ENCODE measurements at places on chromosomes 1 and 21.

DNA sequence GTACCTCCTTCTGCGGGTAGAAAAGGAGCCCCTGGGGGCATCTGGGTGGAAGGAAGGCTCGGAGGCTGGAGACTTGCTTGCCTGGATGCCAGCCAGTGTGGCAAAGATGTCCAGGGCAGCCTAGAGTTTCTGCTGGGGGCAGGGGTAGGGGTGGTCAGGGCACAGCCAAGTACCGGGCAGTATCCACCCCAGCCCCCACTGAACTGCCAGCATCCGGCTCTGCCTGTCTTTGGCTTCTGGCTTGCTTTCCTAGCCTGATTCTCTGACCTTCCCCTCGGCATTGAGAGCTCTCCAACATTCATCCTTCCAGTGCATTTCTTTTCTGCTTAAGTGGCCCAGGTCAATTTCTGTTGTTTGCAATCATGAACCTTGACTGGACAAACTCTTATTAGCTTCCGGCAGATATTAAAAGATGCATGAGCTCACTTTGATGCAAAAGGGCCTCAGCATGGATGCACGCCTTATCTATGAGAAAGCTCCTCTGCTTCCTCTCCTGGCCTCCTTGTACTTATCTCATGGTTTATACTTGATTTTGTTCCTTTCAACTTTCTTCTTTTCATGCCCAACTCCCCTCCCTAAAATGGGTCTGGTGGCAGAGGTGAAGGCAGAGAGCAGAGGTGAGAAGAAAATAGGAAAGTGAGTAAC is 116.9 kb downstream of the HLCS start:
- no peak for DNase-seq

GRCh38 chr1:23393706-23394105 is 24.1 kb upstream of the ZNF436 start:
- DNase-seq, result no peak

GRCh38 chr1:107649023-107649422 is 316.0 kb downstream of the VAV3 start:
- DNase-seq, result no peak

GRCh38 chr1:205422993-205423642 is 1.3 kb upstream of the LEMD1 start:
- DNase-seq, result no peak

DNA sequence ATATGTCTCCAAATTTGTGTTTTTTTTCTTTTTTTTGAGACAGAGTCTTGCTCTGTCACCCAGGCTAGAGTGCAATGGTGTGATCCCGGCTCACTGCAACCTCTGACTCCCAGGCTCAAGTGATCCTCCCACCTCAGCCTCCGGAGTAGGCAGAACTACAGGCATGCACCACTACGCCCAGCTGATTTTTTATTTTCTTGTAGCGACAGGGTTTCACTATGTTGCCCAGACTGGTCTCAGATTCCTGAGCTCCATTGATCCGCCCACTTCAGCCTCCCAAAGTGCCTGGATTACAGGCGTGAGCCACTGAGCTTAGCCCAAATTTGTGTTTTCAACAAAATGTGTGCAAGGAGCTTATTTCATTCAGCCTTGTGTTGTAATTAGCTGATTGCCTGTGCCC is 59.0 kb upstream of the IFFO2 start:
- no peak for DNase-seq

DNA sequence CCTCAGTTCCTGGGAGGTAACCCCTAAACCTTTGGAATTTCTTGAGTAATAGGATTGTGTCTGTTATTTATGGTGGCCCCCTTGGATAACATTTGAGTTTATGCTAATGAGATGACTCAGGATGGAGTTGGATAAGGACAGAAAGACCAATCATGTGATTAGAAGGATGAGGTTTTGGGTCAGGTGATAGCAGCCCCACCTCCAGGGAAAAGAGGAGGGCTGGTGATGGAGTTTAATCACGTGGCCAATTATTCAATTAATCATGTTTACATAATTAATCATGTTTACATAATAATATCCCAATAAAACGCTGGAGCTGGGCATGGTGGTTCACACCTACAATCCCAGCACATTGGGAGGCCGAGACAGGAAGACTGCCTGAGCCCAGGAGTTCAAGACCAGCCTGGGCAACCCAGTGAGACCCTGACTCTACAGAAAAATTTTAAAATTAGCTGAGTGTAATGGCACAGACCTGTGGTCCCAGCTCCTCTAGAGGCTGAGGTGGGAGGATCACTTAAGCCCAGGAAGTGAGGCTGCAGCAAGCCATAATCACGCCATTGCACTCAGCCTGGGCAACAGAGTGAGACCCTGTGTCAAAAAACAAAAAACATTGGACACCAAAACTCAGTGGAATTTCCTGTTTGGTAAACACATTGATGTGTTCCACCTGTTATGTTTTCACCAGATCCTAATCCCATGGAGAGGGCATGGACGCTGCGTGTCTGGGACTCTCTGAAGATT is 73.3 kb downstream of the NUP210L start:
- no peak for DNase-seq

DNA sequence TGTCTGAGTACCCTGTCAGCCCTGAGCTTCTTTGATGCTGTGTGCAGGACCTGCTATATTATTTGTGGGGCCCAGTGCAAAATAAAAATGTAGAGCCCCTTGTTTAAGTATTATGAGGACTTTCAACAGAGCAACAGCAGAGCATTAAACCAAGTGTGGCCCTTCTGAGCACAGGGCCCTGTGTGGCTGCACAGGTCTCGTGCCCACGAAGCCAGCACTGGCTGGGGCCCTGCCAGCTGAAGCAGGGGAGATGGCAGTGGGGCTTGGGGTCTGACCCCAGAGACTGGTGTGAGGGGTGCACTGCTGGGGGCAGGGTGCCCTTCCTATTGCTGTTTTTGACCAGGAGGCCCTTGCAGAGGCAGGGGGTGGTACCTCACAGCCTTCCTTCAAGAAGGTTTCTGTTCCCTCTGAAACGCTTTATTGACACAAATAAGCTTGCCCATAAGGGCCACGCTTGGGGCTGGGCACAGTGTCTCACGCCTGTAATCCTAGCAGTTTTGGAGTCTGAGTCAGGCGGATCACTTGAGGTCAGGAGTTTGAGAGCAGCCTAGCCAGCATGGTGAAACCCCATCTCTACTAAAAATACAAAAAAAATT is 2.2 kb upstream of the SEMA4A start:
- no peak for DNase-seq

DNA sequence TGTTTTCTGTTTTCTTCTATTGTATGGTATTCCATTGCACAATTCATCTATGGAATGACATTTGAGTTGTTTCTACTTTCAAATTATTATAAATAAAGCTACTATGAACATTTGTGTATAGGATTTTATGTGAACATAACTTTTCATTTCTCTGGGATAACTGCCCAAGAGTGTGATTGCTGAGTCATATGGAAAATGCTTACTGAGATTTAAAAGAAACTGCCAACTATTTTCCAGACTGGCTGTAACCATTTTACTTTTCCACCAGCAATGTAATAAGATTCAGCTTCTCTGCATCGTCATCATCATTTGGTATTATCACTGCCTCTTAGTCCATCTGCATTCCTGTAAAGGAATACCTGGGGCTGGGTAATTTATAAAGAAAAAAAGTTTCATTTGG is 779.6 kb upstream of the PRMT6 start:
- no peak for DNase-seq

DNA sequence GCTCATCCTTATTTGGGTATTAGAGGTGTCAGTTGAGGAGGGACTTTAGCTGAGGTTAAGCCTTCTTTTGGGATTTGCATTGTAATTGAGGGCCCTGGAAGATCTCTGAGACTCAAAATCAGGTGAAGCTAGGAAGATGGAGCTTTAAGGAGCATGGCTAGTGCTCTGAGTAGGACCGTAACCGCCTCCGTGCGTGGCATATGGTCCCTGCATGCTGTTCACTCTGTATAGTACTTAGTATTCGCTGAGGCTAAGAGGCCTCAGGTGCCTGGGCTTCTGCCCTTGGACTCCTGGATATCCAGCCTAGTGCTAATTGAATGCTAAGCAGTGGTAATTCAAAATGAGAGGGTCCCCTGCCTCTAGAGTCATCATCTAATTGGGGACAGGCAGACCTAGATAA is 22.5 kb downstream of the NSUN4 start:
- no peak for DNase-seq

DNA sequence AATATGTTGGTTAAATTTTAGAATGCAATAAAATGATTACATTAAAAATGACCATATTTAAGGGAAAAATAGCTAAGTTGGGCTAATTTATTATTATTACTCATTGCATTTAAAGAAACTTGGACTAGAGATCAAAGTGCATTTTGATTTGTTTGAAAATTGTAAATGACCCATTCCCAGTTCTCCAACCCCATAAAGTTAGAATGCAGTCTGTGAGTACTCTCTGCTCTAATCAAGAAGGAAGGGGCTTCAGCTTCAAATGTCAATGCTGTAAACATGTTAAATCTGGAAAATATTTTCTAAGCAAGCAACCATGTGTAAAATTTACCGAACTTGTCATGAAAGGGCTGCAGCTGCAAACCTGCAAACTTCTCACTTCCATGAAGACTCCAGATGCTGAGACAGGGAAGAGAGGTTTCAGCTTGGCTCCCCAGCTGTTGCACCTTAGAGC is 232.7 kb downstream of the TTLL7 start:
- no peak for DNase-seq
